CD4-positive, alpha-beta T cell treated with Interleukin-1 beta for 1 hour (primary cell): ENCODE measurements at places on chromosomes 11 and 22.

DNA sequence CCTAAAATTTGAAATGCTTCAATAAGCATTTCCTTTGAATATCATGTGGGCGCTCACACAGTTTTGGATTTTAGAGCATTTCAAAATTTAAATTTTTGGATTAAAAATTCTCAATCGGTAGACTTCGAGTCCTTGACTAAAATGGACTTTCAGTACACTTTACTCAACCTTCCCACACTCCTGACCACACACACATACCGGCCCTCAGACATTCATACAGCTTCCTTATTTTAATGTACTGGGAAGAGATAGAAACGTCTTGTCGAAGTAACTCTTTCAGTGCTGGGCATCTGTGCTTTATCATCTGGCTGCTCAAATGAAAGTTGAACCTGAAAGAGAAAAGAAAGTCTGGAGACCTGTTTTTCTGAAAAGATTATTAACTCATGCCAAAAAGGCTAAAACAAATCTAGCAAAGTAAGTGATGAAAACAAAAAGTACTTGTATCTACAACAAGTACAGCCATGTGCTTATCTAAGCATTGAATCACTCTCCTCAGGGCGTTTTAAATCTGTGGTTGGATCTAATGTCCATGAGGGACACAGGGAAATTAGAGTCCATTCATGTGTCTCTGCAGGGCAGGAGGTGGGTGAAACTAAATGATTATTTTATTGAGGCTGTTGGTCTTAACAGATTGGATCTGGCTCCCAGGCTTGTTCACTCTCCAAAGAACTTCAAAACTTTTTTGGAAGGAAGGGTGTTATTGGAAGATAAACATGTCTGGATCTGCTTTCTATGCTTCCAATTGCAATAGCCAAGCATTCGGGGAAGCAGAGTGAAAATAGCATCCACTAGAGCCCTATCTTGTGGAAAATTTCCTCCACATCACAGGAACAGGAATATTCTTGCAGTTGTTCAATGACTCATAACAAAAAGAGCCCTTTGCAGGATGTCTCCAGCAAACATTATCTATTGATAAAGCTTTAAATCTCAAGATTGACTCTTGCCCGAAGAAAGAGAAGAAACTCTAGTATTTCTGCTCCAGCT, 47.0 kb downstream of the CARD18 start:
- DNase-seq = no peak

GRCh38 chr11:128669506-128670270, 24.2 kb upstream of the FLI1 start:
- DNase-seq = no peak

GRCh38 chr11:12868315-12869073, 140.6 kb upstream of the RASSF10 start:
- DNase-seq = no peak

- DNase-seq = peak; percentile 76
Measured at GRCh38 chr22:36162127-36163034, 1.8 kb upstream of the APOL3 start.

- peak; percentile 40 for DNase-seq
Measured at GRCh38 chr11:64624883-64625481, 34.0 kb downstream of the SLC22A12 start.

DNA sequence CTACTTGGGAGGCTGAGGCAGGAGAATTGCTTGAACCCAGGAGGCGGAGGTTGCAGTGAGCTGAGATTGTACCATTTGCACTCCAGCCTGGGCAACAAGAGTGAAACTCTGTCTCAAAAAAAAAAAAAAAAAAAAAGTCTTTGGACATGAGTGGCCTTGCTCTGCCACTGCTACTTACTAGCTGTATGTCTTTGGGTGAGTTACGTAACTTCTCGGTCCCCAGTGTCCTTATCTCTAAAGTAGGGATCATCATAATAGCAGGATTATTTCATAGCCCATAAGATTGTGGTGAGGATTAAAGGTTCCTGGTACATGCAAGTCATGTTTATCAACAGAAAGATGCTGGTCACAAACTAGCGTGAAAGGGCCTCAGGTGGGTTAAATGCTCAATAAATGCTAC, 53.9 kb upstream of the HEPHL1 start:
- no peak for DNase-seq

DNA sequence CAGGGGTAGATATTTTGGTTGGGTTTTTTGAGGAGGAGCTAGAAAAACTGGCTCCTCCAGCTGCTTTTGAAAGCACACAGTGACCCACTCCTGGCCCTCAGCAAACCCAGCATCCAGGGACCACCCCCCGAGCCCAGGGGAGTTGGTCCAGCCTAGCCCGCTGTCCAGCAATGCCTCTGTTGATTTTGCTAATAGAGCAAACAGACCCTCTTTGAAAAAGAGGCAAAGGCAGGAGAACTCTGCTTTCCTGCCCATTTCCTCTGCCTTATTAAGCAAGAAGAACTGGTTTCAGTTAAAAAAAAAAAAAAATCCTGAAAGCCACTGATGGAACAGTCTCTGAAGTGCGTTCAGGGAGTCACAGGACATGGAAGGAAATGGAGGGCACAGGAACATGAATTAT, 25.3 kb downstream of the ABTB2 start:
- DNase-seq = no peak

DNA sequence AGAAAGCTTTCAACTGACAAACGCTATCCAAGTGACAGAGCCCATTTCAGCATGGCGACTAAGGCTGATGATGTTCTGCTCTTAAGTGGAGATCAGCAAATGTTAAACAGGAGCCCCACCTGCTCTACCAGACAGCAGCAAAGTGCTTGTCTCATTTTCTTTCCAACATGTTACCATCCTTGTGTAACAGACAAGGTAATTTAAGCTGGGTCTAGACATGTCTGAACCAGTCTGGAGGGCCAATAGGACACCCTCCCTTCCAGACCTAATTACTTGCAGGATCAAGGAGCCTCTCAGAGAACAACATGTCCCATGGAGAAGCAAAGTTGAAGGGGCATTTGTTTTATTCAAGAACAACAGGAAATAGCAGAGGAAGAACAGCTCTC, 3.9 kb upstream of the LMO2 start:
- no peak for DNase-seq

DNA sequence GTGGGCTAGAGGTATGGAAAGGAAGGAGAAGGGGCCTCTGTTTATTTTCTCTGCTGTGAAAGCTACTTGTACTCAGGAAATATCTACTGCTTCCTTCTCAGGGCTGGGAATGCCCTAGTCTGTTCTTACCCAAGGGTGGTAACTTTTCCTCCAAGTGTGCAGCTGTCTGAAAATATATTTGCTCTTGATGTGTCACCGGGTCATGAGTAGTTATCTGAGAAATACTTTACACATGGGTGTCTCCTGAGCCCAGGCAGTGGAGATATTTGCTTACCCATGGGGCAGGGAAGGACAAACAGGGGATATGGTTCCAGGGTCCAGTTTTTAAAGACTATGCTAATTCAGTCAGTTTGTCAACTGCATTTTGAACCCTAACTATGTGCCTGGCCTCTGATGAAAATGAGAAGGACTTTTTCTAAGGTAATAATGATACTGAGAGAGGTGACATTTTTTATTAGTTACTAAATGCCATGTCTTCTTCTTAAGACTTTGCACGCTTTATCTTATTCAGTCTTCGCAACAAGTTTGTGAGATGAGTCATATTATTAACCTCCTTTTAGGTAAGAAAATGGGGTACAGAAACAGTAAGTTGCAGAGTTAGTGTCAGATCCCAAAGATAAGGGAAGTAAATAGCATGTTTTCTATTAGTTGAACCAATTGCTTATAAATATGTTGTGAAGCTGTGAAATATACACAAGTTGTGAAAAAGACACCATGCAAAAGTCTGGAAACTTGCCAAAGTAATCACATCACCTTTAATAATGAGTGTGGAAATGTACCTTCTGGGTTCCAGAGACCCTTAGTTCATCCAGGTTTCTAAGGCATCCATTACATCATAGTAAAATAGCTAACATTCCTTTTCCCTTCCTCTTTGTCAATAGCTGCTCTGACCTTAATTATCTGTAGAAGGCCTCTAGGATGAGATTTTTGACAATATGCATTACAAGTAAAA, 22.9 kb downstream of the SYTL2 start:
- no peak for DNase-seq

- DNase-seq = no peak
Measured at GRCh38 chr11:98800696-98801095, 220.1 kb upstream of the CNTN5 start.

DNA sequence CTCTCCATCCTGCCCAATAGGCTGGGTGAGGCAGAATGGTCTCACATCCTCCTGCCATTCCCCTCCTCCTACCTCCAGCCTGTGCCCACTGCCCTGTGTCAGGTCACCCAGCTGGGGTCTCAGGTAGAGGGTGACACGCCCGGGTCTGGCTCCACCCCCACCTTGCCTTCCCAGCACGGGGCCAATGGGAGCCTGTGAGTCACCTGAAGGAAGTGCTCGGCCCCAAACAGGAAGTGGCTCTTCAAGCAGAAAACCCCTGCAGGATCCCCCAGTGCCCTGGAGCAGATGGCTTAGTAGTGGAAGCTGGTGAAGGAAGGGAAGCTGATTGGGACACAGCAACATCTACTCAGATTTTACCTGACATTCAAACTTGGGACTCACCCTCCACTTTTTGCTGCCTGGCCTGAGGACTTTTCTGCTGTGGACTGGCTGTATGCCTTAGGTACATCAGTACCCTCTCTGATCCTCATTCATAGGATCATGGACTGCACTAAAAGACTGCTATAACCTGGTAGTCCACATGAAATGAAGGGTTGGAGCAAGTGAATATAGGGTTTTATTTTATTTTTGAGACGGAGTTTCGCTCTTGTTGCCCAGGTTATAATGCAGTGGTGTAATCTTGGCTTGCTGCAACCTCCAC, 33.4 kb downstream of the GDPD5 start:
- peak; percentile 64 for DNase-seq

GRCh38 chr11:84524422-84525051, 1102.6 kb downstream of the DLG2 start:
- no peak for DNase-seq

DNA sequence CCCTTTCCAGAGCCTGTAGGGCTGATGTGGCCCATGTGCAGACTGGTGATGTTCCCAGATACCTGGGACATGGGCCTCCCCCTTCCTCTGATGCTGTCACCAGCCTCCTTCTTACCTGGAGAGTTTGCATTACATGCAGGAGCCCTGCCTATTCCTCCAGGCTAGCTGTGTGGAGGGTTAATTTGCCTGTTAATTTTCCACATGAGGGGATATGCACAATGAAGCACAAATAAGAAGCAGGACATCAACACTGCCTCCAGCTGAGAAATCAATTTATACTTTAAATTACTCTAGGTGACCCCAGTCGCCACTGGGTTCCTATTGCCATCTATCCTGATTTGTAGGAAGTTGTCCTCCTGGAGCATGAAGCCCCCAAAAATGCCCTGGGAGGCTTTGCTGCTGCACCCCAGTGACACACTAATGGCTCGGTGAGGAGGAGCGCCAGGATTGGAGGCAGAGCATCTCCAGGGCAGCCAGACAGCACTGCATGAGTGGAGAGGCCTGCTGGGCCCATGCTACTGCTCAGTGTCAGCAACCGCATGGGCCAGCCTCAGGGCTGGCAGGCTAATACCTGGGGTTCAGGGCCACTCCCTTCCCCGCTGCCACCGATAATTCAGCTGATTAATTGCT, 101.6 kb upstream of the USP47 start:
- DNase-seq = no peak

GRCh38 chr11:694563-695287, at the start of gene DEAF1:
Gene DEAF1 (minus strand): TSS chr11:695222. CDS start chr11:695047, 175 bp downstream.
- DNase-seq = peak; percentile 99

DNA sequence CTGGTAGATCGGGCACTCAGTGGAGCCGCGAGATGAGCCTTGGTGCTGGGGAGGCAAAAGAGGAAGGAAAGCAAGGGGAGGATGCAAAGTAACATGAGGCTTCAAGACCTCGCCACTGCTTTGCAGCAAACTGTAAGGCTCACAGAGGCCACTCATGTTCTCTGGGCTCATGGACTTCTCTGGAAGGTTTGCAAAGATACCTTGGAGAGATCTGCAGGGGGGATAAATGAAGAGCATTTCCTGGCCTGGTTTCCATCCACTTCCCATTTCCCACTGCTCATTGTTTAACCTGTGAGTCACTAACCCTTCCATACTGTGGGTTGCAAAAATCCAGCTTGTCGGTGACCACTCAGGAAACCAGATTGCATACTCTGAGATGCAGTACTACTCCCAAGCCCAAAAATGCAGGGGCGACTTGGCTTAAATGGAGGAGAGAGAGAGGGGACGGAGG, 38.5 kb downstream of the OSBP2 start:
- no peak for DNase-seq

DNA sequence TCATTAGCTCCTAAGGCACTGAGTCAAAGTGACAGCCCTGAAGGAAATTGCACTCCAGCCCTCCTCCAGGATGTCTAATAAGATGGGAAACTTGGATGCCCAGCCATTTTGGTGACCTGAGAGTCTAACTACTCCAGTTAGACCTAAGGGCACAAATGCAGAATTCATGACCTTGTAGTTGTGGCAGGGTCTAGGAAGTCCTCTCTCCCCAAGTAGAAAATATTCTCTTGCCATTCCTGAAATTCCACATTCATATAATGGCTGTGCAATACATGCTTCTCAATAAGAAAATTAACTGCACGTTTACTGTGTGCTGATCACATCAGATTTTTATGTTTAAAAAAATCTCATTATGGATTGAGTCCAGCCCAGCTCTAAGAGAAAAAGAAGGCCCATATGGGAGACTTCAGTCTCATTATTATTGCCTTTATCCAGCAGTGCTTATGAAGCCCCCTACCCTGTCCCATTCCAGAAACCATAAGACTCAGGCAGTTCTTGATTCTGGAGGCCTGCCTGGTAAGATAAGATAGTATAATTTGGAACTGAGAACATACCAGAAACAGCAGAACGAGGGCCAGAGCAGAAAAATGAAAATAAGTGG, 133.7 kb upstream of the LDLRAD3 start:
- no peak for DNase-seq

DNA sequence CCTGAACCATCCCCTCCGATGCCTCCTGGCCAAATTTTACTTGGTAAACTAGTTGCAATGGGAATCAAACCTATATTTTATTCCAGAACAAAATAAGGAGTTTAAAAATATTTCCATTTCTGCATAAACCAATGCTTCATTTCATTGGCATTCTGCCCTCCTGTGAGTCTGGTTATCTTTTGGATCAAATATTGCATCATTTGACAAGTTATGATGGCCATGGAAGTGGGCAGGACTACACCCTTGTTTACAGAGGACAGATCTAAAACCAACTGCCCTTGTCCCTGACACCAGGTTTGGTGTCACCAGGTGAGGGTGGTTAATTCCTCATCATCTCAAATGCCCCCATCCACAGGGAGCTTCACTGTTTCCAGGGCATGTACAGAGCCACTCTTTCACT, 28.2 kb upstream of the E2F8 start:
- no peak for DNase-seq

DNA sequence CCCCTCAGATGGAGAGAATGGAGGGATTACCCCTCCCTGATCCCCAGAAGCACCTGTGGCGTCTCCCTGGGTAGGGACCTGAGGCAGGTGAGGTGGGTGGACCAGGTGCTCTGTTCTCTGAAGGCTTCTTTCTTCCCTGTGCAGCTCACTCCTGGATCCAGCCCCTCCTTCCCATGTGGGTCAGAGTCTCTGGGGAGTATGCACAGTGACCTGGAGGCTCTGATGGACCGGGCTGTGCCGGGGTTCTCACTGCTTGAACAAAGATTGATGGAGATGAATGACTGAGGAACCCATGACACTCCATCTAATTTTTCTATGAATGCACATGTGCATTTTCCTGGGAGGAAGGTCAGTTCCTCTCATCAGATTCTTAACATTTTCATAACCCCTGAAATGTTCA, 78.6 kb upstream of the SHANK2 start:
- DNase-seq = no peak

GRCh38 chr11:2475136-2475918, 30.5 kb downstream of the KCNQ1 start:
- DNase-seq = no peak
